Fibroblast of skin of scalp (primary cell): ENCODE measurements at places on chromosomes 2 and 18.

DNA sequence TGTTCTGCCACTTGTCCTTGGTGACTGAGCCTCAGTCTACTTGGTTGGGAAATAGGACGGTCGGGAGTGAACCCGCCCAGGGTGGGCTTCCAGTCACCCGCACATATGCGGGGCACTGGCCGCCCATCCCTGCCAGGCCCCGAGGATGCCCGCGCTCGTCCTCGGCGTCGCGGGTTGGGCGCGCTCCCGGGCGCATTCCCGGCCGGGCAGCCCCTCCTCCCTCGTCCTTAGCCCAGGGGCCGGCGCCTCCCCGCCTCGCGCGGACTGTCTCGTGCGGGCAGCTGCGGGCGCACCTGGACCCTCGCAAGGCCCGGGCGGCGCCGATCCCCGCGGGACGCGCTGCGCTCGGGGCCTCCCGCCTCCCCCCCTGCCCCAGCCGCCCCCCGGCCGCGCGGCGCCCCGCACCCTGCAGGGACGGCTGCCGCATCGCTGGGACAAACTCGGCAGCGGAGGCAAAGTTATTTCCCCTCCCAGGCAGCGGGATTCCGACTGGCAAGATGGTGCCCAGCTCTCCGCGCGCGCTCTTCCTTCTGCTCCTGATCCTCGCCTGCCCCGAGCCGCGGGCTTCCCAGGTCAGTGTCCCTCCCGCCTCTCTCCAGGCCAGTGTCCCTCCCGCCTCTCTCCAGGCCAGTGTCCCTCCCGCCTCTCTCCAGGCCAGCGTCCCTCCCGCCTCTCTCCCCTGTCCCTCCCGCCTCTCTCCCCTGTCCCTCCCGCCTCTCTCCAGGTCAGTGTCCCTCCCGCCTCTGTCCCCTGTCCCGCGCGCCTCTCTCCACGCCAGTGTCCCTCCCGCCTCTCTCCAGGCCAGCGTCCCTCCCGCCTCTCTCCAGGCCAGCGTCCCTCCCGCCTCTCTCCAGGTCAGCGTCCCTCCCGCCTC lies at the start of gene FBLN7:
TSS of gene FBLN7 (plus strand) at position 227 of the 874 bp plus-strand sequence. CDS start at position 498, 271 bp downstream.
- peak; percentile 11 for DNase-seq

DNA sequence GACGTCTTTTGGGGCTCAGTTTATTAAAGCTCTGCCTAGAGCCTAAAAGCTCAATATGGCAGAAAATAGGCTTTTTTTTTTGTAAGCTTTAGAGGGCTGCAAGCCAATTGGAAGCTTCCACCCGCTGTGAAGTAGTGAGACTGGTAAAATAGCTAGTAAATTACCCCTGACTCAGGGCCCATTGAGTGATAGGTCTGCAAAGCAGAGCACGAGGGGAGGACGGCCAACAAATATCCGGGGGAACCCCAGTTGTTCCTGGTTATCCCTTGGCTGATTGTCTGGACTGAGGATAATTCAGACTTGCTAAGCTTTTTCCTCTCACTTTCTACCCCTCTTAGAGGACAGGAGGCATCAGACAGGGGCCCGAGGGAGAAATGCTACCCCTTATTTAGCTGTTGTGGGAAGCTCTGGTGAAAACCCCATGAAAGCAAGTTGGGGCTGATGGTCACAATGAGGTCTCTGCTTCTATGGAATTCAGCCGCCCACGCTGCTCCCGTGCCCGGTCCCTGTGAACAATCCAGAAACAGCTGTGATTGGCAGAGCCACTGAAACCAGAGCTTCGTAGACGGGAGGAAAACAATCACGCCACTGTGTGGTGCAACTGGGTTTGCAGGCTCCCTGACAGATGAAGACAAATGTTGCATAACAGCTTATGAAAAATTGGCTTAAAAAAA lies 141.9 kb upstream of the LGALSL start:
- DNase-seq, result peak; percentile 84

- DNase-seq, result peak; percentile 19
These were observed 106.9 kb downstream of the LIPG start for GRCh38 chr18:49668574-49669275.

GRCh38 chr2:177753682-177754491 lies 318.7 kb downstream of the PDE11A start:
- peak; percentile 80 for DNase-seq

DNA sequence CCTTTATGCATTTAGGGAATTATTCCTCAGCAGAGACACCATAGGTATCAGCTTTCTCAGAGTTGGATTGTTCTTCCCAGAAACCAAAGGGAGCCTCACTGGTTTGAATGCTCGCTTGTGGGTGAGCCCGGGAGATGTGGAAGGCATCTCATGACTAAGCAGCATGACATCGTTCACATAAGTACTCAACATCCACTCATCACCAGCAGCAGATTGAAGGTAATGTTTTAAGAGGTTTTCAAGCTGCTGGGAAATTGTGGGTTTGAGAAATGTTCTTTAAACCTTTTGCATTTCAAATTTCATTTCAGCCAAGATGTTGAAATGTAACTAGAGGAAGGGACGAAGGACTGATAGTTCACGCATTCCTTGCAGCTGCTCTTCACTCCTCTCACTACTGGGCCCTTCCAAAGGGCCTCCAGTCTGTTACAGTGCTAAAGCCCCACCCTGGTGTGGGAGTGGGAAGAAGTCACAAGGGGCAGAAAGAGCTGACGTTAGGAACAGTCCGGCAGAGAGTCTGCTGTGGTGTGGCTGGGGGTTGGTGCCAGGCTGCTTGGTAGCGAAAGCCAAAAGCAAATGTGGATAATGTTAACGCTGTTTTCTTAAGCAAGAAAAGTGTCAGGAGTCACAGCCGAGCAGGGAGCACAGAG lies 324.5 kb upstream of the EPHA4 start:
- peak; percentile 36 for DNase-seq

DNA sequence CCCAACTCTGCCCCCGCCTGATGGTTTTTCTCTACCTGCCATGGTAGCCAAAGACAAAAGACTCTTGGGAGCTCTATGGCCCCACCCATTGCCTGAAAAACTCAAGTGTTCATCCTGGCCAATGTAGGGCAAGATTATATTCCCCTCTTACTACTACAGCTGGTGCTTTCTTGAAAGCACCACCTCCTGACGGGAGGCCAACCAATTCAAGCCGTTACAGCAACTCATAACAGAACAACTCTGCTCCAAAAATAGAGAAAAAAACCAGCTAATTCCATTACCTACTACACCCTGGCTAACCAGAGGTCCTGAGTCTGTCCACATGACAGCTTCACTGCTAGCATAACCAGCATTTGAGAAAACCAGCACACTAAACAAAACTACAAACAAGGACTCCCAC lies 127.5 kb upstream of the GAREM1 start:
- DNase-seq, result no peak

DNA sequence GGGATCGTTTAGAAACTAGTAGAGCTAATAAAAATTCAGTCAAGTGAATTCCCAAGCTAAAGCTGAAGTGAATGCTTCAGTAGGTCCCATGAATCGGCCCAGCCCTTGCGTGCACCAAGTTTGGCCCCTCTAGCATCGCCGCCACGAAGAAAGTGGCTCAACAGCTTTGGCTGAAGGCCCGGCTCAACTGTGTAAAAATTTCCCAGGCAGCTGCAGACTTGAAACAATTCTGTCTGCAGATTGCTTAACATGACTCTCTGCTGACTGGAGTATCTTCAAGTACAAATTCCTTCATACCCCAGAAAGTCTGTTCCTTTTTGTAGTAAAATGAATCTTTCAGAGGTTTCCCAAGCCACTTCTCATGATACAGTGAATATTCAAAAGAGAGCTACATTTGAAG lies 32.7 kb downstream of the ALMS1 start:
- DNase-seq, result peak; percentile 78

DNA sequence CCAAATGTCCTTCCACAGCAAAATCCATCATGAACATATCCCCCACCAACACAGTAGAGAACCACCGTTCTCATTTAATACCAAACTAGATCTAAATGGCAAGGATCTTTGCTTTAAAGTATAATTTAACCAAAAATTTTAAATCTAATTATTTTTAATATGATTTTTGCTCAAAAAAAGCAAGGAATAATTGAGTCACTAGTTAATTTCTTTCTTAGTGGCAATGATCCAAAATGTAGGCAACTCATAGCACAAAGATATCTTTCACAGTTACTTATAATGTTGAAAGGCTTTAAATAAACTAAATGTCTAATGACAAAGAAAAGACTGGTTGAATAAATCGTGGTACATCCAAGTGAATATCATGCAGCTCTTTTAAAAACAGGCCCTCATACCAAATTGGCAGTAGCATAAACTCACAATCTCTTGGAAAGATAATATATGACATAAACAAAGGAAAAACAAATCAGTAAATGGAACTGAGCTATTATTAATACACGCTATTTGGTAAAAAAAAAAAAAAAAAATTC lies 20.3 kb downstream of the PTPN2 start:
- DNase-seq, result no peak

- DNase-seq, result no peak
These were observed 129.1 kb upstream of the SMAD2 start for GRCh38 chr18:48059455-48060010.

DNA sequence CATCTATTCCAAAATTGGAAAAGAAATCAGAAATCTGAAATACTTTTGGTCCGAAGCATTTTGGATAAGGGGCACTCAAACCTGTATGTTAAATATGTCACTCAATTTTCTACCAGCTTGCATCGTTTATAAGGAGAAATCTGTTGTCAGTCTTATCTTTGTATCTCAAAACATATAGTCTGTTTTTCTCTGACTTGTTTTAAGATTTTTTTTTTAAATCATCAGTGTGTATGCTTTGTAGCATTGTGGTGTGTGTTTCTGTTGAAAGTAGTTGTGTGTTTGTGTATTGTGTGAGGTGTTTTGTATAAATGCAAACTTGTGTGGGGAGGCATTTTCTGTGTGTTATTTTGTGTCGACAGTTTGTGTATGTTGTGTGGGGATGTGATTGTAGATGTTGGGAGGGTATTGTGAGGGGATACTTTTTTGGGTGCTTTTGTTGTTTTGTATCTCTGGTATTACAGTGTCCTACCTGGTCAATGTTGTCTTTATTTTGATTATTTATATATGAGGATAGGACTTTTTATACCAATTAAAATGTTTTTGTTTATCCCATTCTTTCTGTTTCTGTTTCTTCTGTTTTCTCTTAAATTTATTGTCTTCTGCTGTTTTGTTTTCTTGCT lies 30.9 kb downstream of the SMCHD1 start:
- peak; percentile 7 for DNase-seq

- DNase-seq, result peak; percentile 95
These were observed 42.4 kb downstream of the THUMPD2 start for GRCh38 chr2:39736640-39737039.

DNA sequence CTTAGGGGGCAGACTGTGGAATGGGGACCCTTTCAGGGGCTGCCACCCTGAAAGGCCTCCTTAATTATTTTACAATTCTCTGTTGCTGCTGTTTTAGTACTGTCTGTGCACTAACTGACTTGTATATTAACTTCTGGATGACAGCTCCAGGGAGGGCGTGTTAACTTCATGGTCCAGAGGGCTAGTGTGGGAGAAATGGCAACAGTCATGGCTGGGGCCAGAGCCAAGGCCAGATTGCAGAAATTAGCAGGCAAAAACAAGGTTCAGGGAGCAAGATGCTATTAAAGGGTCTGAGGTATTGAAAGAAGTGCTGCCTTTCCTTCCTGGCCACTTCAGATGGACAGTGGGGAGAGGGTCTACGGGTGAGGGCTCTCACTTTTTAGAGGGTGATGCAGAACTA lies 9.1 kb downstream of the WIPF1 start:
- no peak for DNase-seq

- DNase-seq, result peak; percentile 41
These were observed 27.5 kb upstream of the SUCLG1 start for GRCh38 chr2:84486441-84487115.

DNA sequence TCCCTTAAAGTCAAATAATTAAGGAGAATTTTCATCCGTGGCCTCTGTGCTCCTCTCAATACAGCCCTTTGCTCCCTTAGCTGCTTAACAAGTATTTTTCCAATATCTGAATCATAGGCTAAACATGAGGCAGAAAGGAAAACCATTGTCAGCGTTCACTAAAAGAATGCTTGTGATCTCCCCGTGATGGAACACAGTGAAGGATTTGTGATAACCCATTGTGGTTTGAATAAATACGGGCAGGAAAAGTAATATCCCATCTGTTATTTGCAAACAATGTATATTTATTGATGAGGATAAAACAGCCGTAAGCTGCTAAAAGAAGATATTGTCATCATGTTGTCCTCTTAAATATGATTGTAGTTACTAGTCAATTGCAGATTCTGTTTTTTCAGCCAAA lies 258.1 kb downstream of the NAPG start:
- no peak for DNase-seq

DNA sequence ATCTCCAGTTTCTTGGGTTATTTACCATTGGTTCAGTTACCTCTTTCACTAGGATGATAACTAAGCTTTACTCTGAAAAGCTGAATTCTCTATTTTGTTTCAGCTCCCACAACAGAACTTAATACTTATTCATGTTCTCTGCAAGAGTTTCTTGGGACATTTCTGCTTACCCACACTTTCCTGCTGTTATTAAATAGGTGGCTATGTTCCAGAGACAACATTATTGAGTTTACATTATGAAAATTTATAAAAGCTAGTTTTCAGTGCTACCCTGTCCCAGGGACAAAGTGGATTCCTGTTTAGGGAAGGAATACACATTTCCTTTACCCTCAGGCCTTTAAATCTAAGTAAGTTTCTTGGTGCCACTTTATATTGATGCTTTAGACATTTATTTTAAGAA lies 7.0 kb upstream of the GPD2 start:
- DNase-seq, result peak; percentile 33

GRCh38 chr18:24136967-24137373 lies 1.9 kb upstream of the CABYR start:
- DNase-seq, result peak; percentile 11

DNA sequence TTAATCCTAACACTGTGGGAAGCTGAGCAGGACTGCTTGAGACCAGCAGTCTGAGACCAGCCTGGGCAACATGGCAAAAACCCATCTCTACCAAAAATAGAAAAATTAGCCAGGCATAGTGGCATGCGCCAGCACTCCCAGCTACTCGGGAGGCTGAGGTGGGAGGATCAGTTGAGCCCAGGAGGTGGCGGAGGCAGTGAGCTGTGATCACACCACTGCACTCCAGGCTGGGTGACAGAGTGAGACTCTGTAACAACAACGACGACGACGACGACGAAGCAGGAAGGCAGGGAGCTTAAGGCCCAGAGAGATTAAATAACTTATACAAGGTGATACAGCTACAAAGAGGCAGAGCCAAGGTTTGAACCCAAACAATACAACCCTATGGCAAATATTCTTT lies 37.3 kb downstream of the CFAP36 start:
- no peak for DNase-seq

DNA sequence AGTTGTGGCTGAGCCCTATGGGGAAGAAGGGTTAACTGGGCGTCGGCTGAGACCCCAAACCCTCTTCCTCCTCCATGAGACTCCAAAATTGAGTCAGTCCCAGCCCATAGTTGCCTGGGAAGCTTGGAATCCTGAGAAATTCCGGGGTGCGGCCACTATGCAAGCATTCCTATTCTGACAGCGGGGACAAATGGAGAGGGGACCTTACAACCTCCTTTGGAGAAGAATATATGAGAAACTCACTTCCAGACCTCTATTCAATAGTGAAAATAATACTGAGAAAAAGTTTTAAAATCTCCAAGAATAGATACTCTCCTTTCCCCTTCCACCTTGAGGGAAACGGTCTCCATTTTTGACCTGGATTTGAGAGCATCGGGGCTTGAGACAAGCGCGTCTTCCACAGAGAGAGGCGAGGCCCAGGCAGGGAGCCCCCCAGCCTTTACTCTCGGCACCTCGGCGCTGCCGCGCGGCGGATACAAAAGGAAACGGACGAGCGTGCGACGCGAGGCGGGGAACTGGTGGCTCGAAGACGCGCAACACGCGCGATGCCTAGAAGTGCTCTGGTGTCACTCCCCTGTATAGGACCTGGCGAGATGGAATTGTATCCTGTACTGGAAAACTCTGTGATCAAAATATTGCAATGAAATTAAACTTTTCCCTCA lies 11.1 kb downstream of the NR4A2 start:
- no peak for DNase-seq
